Stimulated activated CD4-positive, alpha-beta T cell treated with anti-CD3 and anti-CD28 coated beads, Interleukin-1b, Interleukin-23, amount 100 ng/mL, for 1 hour (primary cell): ENCODE measurements at places on chromosomes 16 and 17.

GRCh38 chr16:5001571-5001970 is 32.2 kb downstream of the NAGPA start:
- DNase-seq = no peak

GRCh38 chr16:75710344-75710743 is 9.1 kb upstream of the DUXB start:
- no peak for DNase-seq

GRCh38 chr17:45646288-45646988 is 137.7 kb upstream of the CRHR1 start:
- no peak for DNase-seq

GRCh38 chr17:80632046-80632581 is 87.5 kb downstream of the RPTOR start:
- DNase-seq = no peak

GRCh38 chr17:36089888-36090836 is at the start of gene CCL3:
Gene CCL3 (minus strand): TSS chr17:36090143. CDS start chr17:36090058, 85 bp downstream.
- no peak for DNase-seq

GRCh38 chr17:65345261-65346005 is 208.3 kb downstream of the RGS9 start:
- no peak for DNase-seq

DNA sequence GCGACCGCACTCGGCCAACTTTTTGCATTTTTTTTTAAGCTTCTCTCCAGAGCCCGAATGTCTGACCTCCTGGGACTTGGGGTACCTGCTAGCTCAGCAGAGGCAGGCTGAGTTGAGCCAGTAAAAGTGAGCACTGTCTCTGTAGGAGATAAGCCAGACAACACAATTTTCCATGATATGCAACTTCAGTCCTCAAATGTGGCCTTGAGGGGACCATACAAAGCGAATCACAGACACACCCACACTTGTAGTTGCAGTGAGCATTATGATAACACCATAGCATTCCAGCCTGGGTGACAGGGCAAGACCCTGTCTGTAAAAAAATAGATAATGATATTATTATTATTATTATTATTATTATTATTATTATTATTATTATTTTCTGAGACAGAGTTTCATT is 2.6 kb downstream of the DPEP2 start:
- no peak for DNase-seq

GRCh38 chr17:55629995-55630394 is 92.7 kb downstream of the TMEM100 start:
- no peak for DNase-seq

- no peak for DNase-seq
Observed at GRCh38 chr17:9370467-9370866, 205.2 kb downstream of the STX8 start.

- no peak for DNase-seq
Observed at GRCh38 chr17:64056269-64057005, 36.0 kb upstream of the ICAM2 start.

- DNase-seq = no peak
Observed at GRCh38 chr17:6092182-6092902, 22.2 kb downstream of the WSCD1 start.

DNA sequence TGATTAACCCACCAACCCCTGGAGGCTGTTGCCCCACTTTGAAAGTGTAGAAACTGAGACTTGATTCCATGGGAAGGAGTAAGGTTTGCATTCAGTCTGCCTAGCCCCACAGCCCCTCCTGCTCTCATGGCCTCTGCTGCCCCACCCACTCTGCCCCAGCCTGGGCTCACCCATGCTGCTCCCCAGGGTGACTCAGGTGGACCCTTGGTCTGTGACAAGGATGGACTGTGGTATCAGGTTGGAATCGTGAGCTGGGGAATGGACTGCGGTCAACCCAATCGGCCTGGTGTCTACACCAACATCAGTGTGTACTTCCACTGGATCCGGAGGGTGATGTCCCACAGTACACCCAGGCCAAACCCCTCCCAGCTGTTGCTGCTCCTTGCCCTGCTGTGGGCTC is 6.5 kb downstream of the PRSS41 start:
- DNase-seq = no peak

DNA sequence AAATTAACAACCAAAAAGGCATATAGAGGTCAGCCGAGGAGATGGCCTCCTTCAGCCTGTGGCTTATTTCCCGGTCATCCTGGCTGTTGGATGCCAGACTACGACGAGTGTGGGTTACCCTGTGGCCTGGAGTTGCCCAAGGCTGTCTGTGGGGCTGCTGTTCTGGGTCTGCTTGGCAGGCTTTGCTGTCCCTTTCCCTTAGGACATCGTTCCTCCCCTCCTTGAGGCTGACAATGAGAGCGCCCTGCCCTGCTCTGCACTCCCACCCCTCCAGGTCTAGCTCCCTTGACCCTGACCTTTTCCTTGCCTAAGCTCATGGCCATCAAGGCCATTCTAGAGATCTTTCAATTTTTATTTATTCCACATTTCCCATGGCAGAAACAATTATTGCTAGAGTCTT is 1.9 kb upstream of the CBFB start:
- no peak for DNase-seq

- DNase-seq = no peak
Observed at GRCh38 chr17:72175787-72176515, 55.1 kb downstream of the SOX9 start.
